ELR (cell line): ENCODE measurements at places on chromosomes 12 and 14.

DNA sequence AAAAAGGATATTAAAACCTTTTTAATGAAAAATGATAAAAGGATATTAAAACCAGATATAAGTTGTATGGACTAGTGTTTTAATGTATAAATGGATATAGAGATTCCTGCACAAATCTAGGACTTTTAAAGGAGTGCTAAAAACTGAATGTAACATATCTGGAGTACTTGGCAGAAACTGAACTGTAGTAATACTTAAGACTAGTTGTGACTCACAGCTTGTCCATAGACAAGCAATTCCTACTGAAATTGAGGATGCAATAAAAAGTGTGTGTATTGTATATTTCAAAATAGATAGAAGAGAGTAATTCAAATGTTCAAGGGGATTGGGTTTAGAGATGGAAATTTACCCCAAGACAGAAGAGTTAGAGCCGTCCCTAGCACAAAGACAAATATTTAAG lies 59.6 kb downstream of the FBXO33 start:
- DNase-seq, result peak; percentile 56

DNA sequence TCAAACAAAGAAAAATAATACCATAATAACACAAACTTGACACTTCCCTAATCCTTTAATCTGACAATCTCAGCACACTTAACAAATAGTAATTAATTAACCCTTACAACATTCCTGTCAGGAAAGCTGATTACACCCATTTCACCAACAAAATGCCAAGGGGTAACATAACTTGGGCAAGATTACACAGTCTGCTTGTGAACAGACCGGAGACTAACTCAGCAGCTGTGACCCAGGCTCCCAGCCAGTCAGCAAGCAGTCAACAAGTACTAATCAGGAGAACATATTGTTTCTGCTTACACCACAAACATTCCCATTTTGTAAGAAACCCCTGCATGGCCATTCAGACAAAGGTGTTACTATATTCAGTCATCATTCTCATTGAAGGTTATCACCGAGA lies 592.5 kb upstream of the FLRT2 start:
- no peak for DNase-seq

- DNase-seq, result peak; percentile 72
These were observed 516 bp downstream of the ANKRD9 start for GRCh38 chr14:102508774-102509745.

DNA sequence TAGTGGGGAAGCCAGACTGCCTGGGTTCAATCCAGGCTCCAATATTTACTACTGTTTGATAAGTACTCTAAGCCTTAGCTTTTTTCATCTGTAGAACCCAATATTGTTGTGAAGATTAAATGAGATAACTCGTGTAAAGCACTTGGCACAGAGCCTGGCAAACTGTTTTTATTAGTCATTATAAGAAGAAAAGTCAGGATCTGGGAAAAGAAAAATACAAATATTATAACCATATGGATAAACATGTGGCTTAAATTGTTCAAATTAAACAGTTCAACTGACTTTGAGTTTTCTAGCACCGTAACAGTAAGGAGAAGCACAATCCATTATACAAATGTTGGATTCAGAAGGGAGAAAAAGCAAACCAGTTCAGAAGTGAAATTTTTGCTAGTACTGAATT lies 22.0 kb upstream of the CDK17 start:
- DNase-seq, result peak; percentile 78

DNA sequence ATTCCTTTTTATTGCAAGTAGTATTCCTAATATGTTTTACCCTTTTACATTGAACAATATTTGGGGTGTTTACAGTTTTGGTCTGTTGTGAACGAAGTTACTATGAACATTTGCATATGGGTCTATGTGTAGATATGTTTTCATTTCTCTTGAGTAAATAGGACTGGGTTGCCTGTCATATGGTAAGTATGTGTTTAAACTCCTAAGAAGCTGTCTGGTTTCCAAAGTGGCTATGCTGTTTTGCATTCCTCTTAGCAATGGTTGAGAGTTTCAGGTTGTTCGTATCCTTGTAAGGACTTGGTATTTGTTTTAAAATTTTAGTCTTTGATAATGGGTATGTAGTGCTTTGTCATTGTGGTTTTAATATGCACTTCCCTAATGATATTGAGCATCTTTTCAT lies 6.3 kb downstream of the METAP2 start:
- no peak for DNase-seq

DNA sequence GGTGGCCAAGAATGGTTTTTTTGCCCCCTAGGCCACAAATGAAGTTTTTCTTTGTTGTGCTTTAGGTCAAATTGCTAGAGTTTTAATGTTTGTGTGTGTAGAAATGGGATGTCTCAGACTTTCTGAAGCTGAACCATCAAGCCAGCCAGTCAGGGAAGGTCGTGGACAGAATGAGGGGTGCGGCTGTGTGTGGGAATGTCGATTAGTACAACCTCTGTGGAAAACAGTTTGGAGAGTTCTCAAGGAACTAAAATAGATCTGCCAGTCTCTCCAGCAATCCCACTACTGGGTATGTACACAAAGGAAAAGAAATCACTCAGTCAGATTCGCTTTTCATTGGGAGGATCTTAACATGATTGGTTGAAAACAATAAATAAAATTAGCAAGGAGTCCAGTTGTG lies 44.5 kb downstream of the ACACB start:
- DNase-seq, result no peak

DNA sequence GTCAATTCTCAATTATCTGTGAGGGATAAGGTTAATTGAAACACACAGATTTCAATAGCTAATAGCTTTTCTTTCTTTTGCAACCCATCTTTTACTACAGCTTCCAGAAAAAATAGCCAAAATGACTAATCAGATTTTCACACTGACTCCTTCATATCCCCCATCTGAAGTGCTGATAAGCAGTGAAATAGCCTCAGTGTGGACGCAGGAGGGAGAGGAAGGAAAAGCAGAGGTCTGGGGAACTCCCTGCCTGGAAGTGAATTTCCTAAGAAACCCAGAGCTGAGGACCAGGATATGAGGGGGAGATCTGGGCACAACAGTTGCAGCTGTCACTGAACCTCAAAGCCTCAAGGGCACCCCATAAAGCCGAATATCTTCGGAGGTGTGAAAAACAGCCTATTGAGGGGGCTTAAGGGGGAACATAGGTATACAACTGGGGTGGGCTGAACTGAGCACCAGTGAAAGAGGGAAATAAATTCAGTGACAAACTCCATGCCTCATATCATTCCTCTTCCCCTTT lies 60.9 kb downstream of the EMP1 start:
- no peak for DNase-seq

- DNase-seq, result no peak
These were observed 84.5 kb downstream of the GPR65 start for GRCh38 chr14:88089445-88089844.

DNA sequence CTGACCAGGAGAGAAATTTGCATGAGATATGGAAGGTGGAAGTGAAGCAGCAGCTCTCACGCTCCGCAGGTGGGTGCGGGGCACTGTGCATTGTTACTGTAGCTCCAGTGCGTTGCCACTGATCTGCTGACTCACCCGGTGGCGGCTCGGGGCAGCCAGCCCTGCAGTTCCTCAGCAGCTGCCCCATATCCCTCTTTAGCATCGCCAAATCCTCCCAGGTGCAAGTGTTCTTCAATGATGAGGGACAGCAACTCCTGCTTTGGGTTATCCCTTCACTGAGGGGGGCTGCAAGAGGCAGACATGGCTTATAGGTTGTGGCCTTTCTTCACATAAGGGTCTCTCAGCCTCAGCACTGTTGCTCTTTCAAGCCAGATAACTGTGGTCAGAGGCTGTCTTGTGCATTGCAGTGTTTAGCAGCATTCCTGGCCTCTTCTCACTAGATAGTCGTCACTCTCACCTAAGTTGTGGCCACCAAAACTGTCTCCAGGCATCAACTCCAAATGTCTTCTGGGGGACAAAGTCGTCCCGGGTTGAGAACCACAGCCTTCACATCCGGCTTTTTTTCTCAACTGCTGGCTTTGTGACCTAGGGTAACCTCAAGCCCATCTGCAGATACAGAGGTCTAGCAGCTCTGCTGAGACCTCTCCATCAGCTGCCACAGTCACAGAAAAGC lies 180.8 kb downstream of the EFCAB11 start:
- DNase-seq, result peak; percentile 20

GRCh38 chr12:124604264-124604680 lies 36.9 kb upstream of the NCOR2 start:
- DNase-seq, result no peak

- DNase-seq, result no peak
These were observed 253.3 kb downstream of the SLC15A4 start for GRCh38 chr12:128570191-128571065.

DNA sequence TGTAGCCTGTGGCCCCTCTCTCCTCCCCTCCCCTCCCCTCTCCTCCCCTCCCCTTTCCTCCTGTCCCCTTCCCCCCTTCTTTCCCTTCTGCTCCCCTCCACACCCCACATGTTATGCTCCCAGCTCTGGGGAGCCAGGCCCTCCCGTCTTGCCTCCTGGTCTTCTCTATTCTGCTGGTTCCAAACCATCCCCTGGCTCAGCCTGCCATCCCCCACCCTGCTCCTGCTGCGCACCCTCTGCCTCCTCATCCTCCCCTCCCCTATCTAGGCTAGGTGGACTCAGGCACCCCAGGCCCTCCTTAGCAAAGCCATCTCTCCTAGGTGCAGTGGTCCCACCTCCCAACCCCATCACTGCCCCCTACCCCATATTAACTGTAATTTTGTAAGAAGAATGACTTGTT lies 99.5 kb downstream of the CALM1 start:
- no peak for DNase-seq

DNA sequence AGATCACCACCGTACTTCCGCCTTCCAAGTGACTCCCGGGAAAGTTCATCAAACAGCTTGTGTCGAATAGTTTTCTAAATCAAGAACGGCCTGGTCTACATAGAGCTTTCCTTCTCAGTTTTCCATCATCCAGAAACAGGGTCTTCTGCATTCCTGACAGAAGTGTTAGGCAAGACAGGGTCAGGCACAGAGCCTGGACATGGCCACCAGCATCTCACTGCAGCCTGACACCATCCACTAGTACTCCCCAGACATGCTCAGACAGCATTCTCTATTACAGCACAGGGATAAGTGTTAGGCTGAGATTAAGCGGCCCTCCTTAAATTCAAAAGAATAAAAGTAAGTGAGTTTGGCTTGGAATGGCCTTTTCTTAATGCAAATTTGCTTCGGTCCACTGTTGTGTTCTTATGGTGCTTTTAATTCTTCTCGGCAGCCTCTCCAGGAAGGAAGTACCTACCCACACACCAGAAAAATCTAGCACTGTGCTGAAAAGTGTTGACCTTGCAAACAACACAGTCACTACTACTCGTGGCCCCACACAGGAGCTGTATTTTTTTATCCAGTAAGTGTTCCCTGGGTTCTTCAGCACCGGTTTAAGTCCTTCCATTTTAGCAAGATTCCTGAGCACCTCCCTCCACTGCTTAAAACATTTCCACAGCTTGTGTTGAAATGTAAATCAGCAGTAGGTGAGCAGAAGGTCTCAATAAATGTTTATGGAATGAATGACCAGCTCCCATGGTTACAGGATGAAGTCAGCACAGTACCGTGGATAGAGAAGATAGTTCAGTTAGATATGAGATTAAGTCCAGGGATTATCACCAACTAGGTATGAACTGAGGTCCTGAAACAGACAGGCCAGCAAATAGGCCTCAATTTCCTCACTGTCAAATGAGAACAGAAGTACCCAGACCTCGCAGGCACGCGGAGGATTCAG lies 44.1 kb downstream of the SETD3 start:
- no peak for DNase-seq

DNA sequence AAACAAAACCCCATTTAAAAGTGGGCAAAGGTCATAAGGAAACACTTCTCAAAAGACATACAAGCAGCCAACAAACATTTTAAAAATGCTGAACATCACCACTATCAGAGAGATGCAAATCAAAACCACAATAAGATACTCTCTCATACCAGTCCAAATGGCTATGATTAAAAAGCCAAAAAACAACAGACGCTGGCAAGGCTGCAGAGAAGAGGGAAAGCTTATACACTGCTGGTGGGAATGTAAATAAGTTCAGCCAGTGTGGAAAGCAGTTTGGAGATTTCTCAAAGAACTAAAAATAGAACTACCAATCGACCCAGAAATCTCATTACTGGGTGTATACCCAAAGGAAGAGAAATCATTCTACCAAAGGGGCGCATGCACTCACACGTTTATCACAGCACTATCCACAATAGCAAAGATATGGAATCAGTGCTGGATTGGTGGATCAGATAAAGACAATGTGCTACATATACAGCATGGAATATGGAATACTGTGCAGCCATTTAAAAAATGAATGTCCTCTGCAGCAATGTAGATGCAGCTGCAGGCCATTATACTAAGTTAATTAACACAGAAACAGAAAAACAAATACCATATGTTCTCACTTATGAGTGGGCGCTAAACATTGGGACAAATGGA lies 102.1 kb upstream of the DAAM1 start:
- DNase-seq, result no peak

GRCh38 chr14:71141701-71142374 lies 234.6 kb downstream of the PCNX1 start:
- DNase-seq, result peak; percentile 81

- DNase-seq, result no peak
These were observed 742.8 kb upstream of the TBX3 start for GRCh38 chr12:115426732-115427131.

- DNase-seq, result peak; percentile 52
These were observed at the start of gene PIANP for GRCh38 chr12:6700646-6701051. Gene PIANP (minus strand): TSS chr12:6700815. CDS start chr12:6698061, 2,754 bp downstream.

GRCh38 chr14:75578102-75578785 lies at the start of gene FLVCR2:
Gene FLVCR2 (plus strand): TSS chr14:75578620. CDS start chr14:75578973, 353 bp downstream.
- peak; percentile 73 for DNase-seq

- peak; percentile 61 for DNase-seq
These were observed 405.8 kb downstream of the MED13L start for GRCh38 chr12:115871714-115872113.

- DNase-seq, result no peak
These were observed 13.0 kb upstream of the BAZ1A start for GRCh38 chr14:34888186-34888585.

DNA sequence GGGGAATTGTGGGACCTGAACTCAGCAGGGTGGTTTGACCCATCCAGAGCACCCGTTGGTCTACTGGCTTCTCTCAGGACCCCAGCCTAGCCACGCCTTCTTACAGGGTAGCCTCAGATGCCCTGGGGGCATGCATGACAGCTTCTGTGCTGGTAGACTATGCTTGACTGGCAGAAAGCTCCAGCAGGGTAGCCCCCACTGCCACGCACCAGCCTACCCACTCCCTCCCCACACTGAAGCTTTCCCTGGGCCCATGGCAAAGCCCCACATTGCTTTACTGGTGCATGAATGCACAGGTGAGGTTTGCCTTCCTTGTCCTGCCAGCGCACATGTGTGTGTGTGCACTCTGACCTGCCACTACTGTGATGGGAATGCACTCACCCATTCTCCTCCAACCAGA lies 772.2 kb downstream of the LRFN5 start:
- DNase-seq, result no peak

GRCh38 chr12:103401421-103401820 lies 94.3 kb downstream of the C12orf42 start:
- peak; percentile 41 for DNase-seq

DNA sequence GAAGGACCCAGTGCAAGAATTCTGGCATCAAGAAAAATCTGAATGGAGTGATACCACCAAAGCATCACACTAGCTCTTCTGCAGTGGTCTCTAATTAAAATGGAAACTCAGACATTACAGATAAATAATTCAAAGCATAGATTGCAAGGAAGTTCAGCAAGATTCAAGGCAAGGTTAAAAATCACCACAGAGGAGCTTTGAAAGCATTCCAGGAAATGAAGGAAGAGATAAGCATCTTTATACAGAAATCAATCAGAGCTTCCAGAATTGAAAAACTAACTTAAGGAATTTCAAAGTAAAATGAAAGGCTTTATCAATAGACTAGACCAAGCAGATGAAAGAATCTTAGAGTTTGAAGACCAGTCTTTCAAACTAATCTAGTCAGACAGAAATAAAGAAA lies 20.4 kb upstream of the GLIPR1 start:
- DNase-seq, result no peak

- DNase-seq, result peak; percentile 57
These were observed 115.8 kb downstream of the DAD1 start for GRCh38 chr14:22472935-22473854.
